Stimulated activated CD4-positive, alpha-beta T cell treated with anti-CD3 and anti-CD28 coated beads, Interleukin-2, amount 100 ng/mL, for 24 hours (primary cell): ENCODE measurements at places on chromosomes 6 and 20.

DNA sequence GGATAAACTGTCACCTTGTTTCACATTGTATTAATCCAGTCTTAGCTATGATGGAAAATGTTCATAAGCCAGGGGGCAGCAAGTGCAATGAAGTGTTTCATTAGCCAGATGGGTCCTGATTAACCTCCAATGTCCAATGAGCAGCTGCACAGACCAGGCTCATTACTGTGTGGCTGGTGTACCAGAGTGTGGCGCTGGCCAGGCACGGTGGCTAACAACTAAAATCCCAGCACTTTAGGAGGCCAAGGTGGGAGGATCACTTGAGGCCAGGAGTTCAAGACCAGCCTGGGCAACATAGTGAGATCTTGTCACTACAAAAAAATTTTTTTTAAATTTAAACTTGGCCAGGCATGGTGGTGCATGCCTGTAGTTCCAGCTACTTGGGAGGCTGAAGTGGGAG lies 201.7 kb upstream of the FOXQ1 start:
- no peak for DNase-seq

- peak; percentile 5 for DNase-seq
Observed at GRCh38 chr6:112253498-112253840, 898 bp downstream of the LAMA4 start.

DNA sequence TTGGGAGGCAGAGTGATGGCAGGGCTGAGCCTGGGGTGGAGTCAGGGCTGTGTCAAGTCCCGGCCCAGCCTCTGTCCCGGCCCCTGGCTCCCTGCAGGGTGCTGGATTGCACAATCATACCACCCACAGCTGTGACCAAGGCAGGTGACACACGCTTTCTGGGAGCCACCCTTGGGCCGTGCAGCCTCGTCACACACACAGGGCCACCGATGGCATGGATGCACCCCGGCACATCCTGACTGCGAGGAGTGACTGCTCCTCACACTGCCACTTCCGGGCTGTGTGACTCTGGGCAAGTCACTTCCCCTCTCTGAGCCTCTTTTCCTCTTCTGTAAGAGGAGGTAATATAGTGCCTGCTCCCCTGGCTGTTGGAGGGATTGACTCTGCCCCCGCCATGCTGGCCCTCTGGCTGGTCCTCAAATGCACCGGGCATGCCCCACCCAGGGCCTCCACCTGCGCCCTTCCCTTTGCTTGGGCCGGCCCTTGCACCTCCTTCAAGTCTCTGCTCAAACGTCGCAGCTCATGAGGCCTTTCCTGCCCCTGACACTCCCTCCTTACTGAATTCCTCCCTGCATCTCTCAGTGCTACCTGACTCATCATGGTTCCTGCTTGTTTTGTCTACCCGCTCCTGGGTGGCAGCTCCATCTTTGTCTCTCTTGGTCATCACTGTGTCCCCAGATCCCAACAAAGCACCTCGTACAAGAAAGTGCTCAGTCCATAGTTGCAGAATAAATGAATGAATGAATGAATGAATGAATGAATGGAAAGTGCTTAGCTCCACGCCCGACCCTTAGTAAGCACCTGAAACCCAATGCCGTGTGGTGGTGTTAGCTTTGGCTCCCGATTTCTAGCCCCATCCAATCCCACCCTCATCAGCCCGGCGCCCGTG lies 93.5 kb downstream of the CEBPB start:
- no peak for DNase-seq

DNA sequence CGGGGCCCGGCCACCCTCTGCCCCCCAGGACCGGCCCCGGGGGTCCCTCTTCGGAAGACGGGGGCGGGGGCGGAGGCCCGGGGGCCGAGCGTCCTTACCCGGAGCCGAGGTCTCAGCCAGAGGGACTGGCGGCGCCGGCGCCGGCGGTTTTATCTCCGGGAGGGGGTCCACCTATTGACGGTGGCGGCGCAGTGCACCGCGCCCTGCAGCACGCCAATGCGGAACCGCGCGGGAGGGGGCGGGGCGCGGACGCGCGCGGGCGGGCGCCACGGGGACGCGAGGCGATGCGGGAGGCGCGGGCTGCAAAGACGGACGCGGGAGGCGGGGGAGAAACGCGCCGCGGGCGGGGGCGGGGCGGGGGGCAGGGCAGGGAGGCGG lies at the start of gene EEF1A2:
TSS of gene EEF1A2 (minus strand) at position 124 of the 378 bp plus-strand sequence. CDS start 1,320 bp downstream, outside the sequence.
- DNase-seq: peak; percentile 47

GRCh38 chr6:41315943-41316620 lies 19.3 kb upstream of the NCR2 start:
- no peak for DNase-seq

DNA sequence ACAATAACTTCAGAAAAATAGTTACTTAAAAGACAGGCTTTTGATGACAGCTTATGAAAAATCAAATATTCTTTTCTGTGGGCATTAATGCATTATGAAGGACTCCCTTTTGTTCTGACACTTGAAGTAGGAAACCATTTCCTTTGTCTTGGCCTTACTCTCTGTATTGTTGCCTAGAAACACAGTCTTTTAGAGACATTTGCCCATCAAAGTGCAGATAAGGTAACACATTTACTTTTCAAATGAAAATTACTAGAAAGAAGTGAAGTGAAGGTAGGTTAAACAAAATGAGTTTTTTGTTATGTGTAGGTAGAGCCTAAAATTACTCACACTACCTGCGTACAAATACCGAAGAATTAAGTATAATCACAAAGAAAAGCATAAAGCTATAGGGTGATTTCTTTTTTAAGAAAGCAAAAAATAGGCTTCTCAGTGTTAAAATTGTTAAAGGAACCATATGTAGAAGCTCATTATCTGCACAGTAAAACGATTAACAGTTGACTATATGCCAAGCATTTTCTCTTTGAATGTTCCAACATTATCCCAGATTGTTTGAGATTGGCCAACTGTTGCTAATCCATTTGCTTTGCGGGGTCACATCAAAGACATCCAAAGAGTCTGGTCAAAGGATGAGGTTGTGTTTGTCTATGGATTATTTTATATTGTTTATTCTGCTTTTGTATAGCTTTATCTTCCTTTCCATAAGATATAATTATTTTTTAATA lies 542.0 kb upstream of the RNF217 start:
- DNase-seq: no peak

GRCh38 chr6:116278854-116279231 lies 887 bp downstream of the TSPYL1 start:
- DNase-seq: peak; percentile 26

DNA sequence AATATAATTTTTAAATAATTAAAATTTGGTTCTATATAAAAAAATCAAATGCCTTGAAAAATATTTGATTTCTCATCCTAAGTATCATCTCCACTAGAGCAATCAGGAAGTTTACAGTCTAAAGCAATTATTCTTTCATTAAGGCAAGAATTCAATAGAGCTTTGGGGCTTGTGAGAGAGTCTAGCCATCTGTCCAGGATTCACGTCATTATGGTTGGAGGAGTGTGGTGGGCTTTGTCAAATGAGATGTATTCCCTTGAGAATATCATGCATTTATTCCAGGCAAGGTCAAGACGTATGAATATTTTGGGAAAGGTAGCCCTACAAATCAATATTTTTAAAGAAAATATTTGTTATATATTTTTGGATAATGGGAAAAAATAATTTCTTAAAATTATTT lies 132.4 kb downstream of the ELOVL4 start:
- DNase-seq: no peak
